ENCODE measurements at places on chromosomes 6 and 20.

- peak; percentile 5 for DNase-seq
Measured at GRCh38 chr20:5918856-5919625, 31.3 kb downstream of the TRMT6 start.

GRCh38 chr6:138885156-138885819 lies 89.4 kb downstream of the ECT2L start:
- DNase-seq, result no peak

GRCh38 chr6:164825386-164825785 lies 484.0 kb downstream of the C6orf118 start:
- DNase-seq, result no peak

GRCh38 chr6:137722749-137723272 lies 144.2 kb upstream of the TNFAIP3 start:
- DNase-seq, result no peak

DNA sequence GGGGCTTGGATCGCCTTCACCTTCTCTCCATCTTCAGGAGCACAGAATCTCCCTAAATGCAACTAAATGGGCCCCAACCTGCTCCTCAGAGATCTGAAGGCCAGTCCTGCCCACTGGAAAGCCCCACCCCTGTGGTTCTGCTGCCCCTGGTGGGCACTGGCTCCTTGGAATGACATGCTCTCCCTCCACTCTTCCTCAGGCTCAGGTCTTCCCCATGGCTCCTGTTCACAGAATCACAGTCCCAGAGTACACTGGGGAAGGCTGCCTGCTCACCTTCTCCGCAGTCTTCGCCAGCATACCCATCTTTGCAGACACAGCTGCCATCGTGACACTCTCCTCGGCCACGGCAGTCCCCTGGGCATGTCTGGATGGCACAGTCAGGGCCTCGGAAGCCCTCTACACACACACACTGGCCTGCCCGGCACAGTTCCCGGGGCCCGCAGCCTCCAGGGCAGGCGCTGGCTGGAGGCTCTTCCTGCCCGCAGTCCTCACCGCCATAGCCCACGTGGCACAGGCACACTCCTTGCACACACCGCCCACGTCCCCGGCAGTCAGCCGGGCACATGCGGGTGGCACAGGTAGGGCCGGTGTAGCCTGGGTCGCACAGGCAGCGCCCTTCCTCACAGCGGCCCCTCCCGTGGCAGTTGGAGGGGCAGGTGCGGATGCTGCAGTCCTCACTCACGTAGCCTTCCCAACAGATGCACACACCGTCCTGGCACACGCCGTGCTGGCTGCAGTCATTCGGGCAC lies 13.6 kb downstream of the TNXB start:
- DNase-seq, result no peak

DNA sequence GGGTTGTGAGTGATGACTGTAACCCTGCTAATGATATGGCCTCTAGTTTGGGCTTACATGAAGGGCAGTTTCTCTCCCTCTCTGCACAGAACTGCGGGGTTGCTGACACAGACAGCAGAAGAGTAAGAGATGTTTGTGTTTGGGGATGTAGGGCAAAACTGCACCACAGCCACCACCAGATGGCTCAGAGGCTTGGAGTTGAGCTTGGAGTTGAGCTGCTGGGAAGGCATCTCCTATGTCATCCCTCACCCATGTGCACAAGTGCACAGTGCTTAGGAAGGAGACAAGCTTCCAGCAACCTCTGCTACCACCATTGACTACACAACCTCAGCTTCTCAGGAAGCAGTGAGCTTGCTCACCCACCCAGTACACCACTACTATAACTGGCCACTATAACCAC lies 303.9 kb upstream of the DEFB112 start:
- no peak for DNase-seq

- DNase-seq, result no peak
Measured at GRCh38 chr6:82080767-82081166, 166.8 kb downstream of the IBTK start.

- no peak for DNase-seq
Measured at GRCh38 chr6:100023798-100024197, 29.8 kb upstream of the MCHR2 start.

DNA sequence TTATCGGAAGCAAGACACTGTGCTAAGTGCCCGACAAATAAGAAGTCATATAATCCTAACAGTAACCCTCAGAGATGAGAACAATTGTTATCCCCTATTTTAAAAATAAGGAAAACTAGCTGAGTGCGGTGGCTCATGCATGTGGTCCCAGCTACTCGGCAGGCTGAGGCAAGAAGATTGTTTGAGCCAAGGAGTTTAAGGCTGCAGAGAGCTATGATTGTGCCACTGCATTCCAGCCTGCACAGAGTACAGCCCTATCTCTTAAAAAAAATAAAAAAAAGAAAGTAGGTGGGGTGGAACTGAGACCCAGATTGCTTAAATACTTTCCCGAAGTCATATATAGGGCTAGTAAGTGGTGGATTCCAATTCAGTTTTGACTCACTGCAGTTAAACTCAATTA lies 84.7 kb downstream of the UST start:
- DNase-seq, result no peak

- no peak for DNase-seq
Measured at GRCh38 chr20:24633026-24633425, 163.6 kb downstream of the SYNDIG1 start.

DNA sequence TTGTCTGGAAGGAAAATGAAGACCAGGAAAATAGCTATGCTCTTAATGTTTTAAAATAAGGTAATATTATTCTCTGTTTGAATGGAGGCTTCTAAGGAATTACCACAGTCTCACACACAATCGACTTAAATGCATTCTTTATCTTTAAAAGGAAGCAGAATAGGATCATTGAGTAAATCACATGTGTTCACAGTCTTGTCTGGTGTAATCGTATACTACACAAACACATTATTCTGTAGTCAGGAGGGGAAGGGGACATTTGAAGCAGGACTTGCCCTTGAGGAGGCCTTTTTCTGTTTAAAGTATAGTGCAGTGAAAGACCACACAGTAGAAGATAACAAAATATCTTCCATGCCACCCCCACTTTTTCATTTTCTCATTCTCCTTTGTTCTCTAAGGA lies 20.6 kb upstream of the REV3L start:
- DNase-seq, result no peak

- DNase-seq, result peak; percentile 40
Measured at GRCh38 chr6:118893064-118893806, 717 bp upstream of the ASF1A start.

- no peak for DNase-seq
Measured at GRCh38 chr6:135121434-135121833, 59.7 kb upstream of the MYB start.

DNA sequence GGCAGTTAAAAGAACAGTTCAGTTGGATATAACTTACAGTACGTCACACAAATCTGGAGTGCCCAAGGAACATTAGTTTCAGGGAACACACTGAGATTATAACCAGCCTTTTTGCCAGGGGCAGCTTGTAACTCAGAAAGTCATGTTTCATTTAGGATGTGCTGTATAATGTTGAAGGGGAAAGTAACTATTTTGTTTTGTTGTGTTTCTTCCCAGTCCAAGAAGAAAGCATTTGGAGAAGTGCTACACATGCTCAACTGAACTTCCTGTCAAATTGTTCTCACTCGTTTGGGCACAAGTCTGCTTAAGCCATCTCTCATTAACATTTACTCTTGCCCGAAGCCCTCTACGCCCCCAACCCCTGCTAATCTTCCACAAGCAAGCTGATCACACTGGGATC lies 157.9 kb downstream of the BTBD9 start:
- no peak for DNase-seq

- no peak for DNase-seq
Measured at GRCh38 chr6:39053016-39053624, 4.5 kb downstream of the GLP1R start.

DNA sequence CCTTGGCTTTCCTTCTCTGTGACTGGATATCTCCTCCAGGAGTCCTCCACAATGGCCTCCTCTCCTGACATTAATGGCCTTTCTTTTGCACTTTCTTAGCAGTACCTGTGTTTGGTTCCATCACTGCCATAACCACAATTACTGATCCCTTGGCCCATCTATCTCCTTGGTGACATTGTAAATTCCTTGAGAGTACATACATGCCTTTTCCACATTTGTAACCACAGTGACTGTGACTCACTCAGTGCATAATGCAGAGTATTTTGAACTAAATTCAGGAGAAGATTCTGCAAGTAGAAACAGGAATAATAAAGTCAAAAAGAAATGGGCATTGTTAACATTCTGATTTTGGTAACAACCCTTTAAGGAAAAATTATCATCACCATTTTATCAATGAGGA lies 197.2 kb upstream of the SOX4 start:
- DNase-seq, result no peak

DNA sequence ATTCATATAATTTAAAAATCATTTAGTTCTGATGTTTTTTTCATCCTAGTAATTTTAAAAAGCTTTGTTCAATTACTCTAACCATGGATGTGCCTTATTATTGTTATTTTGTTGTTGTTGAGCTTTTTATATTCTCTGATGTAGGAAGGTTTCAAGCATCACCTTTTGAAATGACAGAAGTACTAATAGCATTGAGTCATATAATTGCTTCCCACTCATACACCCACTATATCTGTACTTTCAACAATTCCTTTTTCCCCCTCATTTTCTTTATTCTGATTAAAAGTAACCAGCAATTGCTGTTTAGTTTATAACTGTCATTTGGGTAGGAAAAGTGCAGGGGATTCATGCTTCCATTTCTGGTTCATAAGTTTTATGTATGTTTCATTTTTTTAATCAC lies 38.6 kb downstream of the DNAH8 start:
- DNase-seq, result no peak

GRCh38 chr6:30886897-30887255 lies 2.6 kb downstream of the DDR1 start:
- DNase-seq, result no peak

DNA sequence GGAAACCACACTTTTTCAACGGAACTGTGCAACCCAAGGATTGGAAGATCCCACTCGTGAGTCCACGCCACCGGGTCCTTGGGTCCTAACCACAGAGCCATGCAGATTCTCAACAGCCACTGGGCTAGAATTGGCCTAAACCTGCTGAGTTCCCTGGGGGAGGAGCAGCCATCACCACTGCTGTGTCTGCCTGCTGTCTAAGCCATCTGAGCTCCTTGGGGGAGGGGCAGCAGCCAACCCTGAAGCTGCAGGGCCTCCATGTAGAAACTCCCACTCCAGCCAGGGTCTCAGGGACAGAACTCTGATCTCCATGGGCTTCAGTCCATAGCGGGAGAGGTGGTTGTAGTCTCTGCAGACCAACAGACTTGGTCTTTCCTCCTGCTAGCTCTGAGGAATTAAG lies 154.6 kb upstream of the VGLL2 start:
- no peak for DNase-seq

- no peak for DNase-seq
Measured at GRCh38 chr20:53865901-53866793, 204.2 kb downstream of the BCAS1 start.

GRCh38 chr6:106103728-106104109 lies 17.6 kb downstream of the PRDM1 start:
- peak; percentile 33 for DNase-seq

DNA sequence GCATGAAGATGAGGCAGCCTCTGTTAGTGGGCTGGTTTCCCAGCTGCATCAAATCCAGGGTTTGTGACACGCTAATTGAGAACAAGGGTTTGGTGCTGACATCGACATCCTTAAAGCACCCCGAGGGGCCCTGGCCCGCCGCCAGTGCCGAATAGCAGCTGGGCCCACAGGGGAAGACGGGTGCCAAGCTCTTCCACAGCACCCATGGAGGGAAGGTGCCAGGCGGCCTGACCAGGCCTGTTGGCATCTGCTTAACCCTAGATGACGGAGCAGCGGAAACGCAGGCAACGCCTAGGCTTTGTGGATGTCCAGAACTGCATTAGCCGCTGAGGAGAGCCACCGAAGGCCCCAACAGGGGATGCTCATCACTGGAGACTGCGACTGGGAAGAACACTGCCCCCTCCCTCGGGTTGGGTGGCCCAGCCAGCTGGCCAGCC lies 16.0 kb downstream of the UQCC2 start:
- DNase-seq, result no peak

DNA sequence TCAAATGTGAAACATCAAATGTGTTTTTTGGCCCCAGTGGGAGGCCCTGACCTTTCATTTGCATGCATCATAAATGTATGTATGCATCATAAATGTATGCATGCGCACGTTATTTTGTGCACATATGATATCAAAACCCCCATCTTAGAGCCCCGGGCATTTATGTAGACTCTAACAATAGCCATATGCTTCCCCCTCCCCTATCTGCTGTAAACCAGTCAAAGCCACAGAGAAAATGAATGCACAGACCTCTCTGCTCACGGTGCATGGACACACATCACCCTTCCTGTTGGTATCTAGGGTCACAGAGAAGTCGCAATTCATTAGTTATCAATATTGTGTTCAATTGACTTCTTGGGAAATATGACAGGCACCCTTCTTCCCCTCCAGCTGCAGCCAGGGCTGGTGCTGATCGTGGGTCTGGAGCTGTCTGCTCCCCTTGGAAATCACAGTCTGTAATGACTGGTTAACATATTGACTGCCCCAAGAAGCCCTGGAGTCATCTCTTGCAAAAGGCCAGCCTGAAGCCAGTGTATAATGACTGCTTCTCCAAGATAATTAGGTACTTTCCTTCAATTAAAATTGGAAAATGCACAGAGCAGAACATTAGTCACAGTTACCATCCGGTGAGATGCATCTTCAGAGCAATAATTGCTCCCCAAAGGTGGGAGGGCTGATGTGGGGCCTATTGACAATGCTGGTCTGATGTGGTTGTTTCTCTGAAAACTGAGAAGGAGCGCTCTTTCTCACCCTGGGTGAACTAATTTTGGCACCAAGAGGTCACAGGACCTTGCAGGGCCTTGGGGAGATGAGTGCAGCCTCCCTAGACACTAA lies 532.2 kb downstream of the CDH26 start:
- no peak for DNase-seq

GRCh38 chr6:69795469-69796072 lies 1.2 kb downstream of the LMBRD1 start:
- no peak for DNase-seq
